Lower leg skin (tissue), 4 donors: ENCODE measurements at places on chromosomes 13 and 19.
A peak's percentile ranks its signal among the peaks of the same experiment; 100 is the strongest.

DNA sequence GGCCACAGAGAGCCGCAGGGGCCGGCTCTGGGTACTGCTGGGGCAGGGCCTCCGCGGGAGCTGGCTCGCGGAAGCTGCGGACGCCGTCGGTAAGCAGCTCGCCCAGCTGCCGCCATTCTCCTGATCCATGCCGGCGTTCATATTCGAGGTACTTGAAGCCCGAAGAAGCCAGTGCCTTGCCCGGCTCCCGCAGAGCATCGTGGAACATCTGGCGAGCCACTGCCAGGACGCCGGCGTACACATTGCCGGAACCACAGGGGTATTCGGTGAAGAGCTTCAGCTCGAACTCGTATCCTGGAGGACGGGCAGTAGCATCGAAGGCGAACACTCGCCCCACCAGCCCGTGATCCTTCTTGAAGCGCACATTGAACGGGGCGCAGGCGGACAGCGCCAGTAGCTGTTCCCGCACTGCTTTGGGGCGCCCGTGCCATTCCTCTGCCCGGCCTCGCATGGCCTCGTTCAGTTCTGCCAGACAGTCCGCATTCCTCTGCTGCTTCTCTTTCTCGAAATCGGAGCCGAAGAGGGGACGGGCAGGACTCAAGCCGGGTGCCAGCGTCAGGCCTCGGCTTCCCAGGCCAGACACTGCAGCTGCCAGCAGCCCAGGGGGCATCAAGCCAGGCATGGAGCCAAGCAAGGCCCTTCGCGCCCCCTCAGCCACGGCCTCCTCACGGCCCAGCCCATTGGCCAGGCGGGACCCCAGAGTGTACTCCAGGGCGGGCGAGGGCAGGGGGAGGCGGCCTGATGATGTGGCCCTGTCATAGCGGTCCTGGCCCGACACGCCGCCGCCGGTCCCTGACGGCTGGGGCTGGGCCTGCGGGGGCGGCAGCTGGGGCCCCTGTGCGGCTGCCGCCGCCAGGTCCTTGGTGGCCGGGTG, 1.0 kb downstream of the IRF2BP1 start:
- no peak for DNase-seq

DNA sequence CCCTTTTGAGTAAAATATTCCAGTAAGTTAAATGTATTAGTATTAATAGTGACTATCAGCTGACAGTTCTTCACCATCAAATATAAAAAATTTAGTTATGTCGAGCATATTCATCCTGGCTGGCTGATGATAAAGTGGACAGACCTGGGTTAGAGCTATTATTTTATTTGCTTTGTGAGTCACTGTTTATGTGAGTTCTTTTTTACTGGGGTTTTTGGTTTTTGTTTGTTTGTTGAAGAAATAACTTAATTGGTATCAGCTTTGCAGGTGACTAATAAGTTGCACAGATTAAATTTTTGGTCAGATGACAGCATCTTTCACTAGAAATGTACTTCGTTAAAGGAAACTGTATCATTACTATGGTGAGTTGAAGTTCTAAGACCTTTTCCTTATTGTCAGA, 224.7 kb downstream of the GGACT start:
- DNase-seq: no peak

DNA sequence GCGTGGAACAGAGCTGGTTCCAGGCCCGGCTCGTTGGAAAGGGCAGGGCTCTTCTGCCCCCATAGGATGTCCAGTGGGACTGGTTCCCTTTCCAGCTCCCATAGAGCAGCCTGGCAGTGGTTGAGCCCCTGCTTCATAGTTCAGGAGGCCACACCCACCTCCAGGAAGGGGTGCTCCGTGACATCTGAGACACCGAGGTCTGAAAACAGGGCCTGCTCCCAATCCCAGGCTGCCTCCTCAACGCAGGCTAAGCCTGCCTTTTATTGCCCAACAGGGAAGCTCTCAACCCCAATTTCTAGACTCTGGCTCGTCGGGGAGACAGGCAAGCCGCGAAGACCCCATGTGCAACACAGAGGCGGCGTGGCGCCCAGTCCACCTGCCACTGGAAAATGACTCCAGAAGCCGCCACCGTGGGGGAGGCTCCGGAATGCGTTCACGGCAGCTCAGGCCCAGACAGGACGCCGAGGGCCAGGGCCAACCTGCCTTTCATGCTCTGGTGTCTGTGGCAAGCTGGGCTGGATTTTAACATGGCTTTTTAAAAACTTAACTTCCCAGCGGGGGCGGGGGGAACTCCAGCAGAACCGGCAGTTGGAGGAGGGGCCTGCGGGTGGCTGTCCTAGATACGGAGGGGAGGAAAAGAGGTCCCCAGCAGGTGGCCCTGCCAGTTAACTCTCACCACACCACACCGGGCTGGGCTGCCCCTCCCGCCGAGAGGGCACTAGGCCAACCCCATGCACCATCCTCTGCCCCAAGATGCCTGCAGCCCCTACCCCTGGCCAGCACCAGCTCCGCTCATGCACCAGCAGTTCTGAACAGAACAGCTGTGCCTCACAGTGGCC, 17.9 kb upstream of the TINCR start:
- DNase-seq: peak; percentile 31

DNA sequence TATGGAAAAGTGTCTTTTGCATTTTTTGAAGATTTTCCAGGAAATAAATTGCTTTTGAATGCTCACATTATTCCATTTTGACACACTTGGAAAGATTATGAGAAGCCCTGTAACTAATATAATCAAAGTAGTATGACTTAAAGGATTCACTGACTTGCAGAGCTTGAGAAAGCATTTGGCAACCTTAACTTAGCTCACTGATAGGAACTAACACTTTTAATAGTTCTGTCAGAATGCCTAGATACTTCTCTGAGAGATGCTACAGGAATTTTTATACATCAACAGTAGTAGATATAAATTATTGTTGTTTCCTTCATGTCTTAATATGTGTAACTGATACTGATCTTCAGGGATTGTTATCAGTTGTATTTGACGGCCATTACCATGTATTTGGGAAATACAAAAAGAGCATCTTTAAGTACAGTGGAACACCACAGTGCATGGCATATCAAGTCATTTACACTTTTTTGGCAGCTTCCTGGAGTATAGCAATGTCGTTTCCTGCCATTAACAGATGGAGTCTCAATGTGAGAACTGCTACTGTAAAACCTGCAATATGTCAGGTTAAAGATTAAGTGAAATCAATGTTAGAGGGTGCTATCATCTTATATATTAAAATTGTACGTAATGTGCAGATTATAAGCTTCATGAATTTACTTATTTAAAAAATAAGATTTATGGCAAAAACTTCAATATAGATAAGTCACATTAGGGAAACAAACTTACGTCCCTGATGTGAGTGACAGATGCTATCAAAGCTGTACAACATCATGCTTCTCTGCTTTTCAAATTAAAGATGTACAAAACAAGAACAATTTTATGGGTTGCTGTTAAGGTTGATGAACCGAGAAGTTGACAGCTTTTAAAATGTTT, 1159.8 kb upstream of the MIR17HG start:
- DNase-seq: no peak

DNA sequence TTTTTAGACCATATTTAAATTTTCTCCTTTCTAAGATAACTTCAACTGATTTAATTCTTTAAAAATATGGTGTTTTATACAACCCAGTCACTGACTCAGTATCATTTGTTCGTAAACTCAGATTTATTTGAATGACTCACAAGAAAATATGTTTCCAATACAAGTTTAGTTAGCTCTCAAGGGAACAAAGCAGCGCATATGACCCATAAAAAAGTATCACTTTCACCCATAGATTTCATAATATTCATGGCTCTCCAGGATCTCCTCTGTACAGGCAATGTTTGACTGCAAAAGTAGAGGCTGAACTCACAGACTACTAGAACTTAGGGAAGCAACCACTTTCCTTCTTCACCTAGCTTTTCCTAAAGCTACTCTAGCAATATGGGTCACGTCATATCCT, 405.6 kb upstream of the PCDH9 start:
- no peak for DNase-seq

- no peak for DNase-seq
Observed at GRCh38 chr13:34208336-34208735, 390.4 kb downstream of the RFC3 start.

DNA sequence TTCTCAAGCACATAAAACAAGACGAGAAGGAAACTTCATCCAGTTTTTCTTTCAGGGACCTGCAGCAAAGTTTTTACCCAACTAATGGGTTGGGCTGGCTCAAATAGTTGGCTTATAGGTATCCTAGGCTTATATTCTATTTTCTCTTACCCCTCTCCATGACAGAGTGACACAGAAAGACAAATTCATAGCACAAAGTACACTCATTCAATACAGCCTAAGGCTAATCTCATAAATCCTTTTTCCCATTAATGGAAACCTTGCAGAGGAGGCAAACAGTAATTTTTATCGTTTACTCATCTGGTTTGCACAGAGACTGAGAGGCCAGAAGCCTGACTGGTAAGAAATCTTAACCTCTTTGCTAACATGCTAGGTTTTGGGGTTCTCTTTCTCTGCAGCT, 1589.9 kb downstream of the SLITRK1 start:
- no peak for DNase-seq

- no peak for DNase-seq
Observed at GRCh38 chr13:106533943-106534638, 1.4 kb downstream of the EFNB2 start.

DNA sequence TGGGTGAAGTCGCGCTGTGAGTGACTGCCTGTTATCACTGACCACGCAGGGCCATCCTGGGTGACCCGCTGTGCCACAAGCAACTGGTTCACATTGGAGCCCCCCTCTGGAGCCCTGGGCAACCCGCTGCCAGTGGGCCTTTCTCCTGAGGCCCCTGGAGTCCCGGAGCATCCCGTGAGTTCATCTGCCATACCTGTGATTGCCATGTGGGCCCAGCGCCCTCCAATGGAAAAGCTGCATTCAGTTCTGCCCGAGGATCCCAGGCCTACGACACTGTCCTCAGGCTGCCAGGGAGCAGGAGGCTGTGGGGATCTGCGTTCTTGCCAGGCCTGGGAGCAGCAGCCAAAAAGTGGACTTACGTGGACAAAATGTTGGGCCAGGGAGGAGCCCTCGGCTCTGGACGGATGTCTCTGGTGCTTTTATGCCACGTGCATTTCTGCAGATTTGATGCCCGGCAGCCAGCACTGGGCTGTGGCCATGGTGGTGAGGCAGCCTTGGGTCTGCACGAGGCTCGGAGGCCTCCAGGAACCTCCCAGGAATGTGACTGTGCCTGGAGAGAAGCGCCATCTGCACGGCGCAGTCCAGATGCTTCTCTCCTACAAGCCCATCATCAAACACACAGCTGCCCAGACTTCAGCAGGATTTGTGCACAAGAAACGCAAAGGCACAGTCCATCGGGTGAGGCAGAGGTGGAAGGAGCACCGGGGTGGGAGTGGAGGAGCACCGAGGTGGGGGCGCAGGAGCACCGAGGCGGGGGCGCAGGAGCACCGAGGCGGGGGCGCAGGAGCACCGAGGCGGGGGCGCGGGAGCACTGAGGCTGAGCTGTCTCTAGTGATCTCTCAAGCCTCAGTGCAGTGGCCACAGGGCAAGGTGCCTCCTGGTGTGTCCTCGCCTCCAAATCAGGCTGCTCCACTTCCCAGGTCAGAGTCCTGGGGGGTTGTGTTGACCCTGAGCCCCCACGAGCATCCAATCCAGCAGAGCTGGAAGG, 44.0 kb downstream of the C13orf46 start:
- peak; percentile 84 for DNase-seq

- no peak for DNase-seq
Observed at GRCh38 chr13:86464193-86464592, 665.0 kb upstream of the SLITRK6 start.

- no peak for DNase-seq
Observed at GRCh38 chr13:42977219-42977659, 14.8 kb downstream of the EPSTI1 start.

- DNase-seq: peak; percentile 14
Observed at GRCh38 chr19:3981736-3982681, 3.3 kb downstream of the EEF2 start.

- DNase-seq: peak; percentile 61
Observed at GRCh38 chr19:2503521-2504109, 27.7 kb downstream of the GADD45B start.

- DNase-seq: no peak
Observed at GRCh38 chr19:13011653-13012389, 16.5 kb downstream of the NFIX start.

GRCh38 chr13:38376546-38376945, 26.9 kb downstream of the UFM1 start:
- no peak for DNase-seq

- DNase-seq: peak; percentile 92
Observed at GRCh38 chr19:1566392-1567115, 1.6 kb downstream of the MEX3D start.

DNA sequence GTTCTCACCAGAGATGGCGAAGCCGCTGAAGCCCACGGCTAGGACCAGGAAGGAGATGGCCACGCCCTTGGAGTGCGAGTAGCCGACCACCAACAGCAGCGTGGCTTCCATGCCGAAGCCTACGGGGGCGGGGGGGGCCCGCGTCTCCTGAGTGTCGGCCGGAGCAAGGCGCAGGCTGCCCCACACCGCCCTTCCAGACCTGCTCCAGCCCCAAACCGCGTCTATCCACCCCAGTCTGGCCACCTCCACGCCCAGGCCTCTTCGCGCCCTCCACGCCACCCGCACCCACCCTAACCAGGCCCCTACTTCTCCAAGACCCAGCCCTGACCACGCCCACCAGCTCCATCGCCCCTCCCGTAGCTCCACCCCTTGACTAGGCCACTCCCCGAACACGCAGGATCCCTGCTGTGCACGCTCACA, 6.2 kb downstream of the GFY start:
- DNase-seq: no peak

GRCh38 chr13:114067381-114067885, 65.0 kb downstream of the RASA3 start:
- no peak for DNase-seq

- no peak for DNase-seq
Observed at GRCh38 chr13:97710797-97711196, 242.7 kb upstream of the IPO5 start.

GRCh38 chr19:33296488-33296971, 5.8 kb downstream of the CEBPA start:
- DNase-seq: no peak

GRCh38 chr19:47156861-47157430, 26.3 kb downstream of the SAE1 start:
- DNase-seq: no peak

GRCh38 chr19:41868120-41868988, 8.3 kb downstream of the RPS19 start:
- no peak for DNase-seq

DNA sequence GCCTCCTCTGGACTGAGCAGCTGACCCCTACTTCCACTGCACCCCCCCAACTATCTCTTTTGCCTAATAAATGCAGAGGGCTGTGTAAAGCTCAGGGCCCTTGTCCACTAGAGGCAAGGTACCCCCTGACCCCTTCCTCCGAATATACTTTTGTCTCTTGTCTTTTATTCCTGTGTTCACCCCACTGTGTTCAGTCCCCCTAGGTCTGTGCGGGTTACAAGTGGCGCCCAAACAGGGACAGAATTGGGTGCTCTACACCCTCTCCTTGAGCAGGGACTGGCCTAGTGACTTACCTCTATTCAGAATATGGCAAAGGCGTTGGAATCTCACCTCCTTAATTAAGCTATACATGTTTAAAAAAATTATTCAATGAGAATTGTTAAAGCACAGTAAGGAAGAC, 15.0 kb downstream of the ZNF350 start:
- DNase-seq: no peak

DNA sequence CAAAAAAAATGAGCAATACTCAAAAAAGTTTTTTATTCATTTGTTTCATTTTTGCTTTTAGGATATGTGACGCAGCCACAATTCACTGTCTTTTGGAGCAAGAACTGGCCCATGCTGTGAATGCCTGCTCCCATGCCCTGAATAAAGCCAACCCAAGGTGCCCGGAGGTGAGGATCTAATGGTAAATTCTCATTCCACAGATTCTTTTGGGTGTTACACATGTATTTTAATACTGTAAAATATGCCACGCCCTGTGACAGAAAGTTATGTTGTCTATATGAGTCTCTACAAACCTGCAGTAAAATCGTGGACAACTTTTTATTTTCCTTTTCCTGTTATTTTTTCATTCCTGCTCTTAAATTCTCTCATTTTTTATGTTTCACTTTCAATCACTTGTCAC, 57.5 kb upstream of the AKAP11 start:
- DNase-seq: no peak
